ENCODE measurements at places on chromosomes 1 and 21.
A peak's percentile ranks its signal among the peaks of the same experiment; 100 is the strongest.

DNA sequence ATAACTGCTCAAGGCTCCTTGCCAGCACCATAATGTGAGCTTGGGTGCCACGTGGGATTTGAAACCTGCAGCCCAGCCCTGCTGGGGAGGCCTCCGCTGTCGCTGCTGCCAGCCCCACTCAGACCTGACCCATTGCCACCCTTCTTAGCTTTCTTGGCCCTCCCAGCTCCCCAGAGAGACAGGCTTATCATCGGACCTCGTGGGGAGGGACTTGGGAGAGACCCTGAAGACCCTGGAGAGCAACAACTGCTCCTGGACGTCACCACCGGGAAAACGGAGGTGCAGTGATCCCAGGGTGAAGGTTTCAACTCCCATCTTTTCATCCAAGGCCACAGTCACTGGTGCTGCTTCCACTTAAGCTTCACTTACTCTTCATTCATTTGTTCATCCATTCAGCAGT lies 596.1 kb downstream of the PTPRU start:
- no peak for DNase-seq

- DNase-seq: no peak
Measured at GRCh38 chr1:163558162-163558561, 236.4 kb downstream of the NUF2 start.

DNA sequence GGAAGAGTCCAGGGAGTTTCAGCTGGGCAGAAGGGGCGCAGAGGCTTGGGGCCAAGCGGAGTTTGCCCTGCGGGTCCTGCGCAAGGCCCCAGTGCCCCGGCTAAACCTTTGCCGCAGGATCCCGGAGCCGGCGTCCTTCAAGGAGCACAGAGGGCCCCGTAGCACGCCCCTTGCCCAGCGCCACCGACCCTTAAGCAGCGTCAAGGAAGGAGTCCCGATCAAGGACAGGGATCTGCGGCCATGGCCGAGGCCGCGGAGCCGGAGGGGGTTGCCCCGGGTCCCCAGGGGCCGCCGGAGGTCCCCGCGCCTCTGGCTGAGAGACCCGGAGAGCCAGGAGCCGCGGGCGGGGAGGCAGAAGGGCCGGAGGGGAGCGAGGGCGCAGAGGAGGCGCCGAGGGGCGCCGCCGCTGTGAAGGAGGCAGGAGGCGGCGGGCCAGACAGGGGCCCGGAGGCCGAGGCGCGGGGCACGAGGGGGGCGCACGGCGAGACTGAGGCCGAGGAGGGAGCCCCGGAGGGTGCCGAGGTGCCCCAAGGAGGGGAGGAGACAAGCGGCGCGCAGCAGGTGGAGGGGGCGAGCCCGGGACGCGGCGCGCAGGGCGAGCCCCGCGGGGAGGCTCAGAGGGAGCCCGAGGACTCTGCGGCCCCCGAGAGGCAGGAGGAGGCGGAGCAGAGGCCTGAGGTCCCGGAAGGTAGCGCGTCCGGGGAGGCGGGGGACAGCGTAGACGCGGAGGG lies 520 bp downstream of the CLIC6 start:
- DNase-seq: no peak

- DNase-seq: no peak
Measured at GRCh38 chr1:222582099-222582774, 7.5 kb downstream of the TAF1A start.

GRCh38 chr1:174407665-174408064 lies 40.1 kb upstream of the GPR52 start:
- no peak for DNase-seq

- no peak for DNase-seq
Measured at GRCh38 chr1:212070720-212071302, 35.3 kb downstream of the DTL start.

- DNase-seq: no peak
Measured at GRCh38 chr1:56867491-56867890, 12.9 kb downstream of the C8A start.

DNA sequence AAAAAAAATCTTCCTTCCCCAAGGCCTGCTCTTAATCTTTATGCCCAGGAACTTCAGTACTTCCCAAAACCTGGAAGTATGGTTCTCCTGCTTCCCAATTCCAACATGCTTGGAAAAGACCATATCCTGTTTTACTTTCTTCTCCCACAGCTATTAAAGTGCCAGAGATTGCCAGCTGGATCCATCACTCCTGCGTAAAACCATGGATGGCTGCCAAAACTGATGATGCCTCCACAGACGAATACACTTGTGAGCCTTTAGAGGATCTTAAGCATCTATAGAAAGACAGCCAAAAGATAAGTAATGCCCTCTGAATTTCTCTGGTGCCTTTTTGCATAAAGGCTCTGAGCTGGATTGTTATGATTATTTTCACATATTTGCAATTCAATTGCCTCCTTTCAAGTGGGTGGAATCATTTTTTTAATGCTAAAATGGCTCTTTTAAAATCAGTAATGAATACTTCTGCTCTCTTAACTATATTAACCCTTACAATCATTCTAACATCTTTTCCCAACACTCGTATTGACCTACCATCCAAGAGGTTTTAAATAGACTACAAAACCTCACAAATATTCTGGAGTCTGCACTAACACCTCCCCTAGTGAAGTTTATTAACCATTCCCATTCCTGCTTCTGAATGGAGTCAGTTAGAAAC lies 1807.8 kb downstream of the BRINP3 start:
- no peak for DNase-seq

GRCh38 chr1:33633019-33633801 lies 160.8 kb downstream of the ZSCAN20 start:
- DNase-seq: peak; percentile 72

DNA sequence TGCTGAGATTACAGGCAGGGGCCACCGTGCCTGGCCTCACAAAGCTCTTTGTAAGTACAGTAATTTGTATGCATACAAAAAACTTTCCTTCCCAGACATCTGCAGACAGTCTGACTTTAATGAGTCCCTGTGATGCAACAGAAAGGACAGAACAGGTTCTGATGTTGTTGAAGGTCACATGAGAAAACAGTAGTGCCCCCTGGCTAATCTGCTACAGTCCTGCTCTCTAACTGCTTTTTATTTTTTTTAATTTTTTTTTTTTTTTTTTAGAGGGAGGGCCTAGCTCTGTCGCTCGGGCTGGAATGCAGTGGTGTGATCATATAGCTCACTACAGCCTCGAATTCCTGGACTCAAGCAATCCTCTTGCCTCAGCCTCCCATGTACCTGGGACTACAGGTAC lies 36.7 kb downstream of the ACBD3 start:
- DNase-seq: no peak

- DNase-seq: no peak
Measured at GRCh38 chr1:220579317-220579716, 51.4 kb downstream of the MARK1 start.

DNA sequence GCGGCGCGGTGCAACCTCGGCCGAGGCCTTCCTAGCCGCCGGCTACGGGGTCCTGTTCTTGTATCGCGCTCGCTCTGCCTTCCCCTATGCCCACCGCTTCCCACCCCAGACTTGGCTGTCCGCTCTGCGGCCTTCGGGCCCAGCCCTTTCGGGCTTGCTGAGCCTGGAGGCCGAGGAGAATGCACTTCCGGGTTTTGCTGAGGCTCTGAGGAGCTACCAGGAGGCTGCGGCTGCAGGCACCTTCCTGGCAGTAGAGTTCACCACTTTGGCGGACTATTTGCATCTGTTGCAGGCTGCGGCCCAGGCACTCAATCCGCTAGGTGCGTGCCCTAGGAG lies 379 bp downstream of the PPCS start:
- peak; percentile 30 for DNase-seq

DNA sequence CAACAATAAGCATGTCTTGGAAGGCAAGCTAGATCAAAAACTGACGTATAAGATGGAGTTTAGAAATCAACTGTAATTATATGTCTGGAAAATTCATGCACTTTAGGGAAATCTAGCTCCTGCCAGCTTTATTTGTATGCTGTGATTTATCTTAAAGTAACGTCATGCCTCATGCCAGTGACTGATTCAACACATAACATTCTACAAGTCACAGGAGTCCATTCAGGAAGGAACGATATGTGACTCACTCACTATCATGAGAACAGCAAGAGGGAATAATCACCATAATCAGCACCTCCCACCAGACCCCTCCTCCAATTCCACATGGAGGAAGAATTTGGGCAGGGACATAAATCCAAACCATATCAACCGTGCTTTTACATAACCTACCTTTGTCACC lies 682.4 kb upstream of the ADAMTS5 start:
- no peak for DNase-seq

- DNase-seq: no peak
Measured at GRCh38 chr1:239228451-239228850, 157.9 kb upstream of the CHRM3 start.

DNA sequence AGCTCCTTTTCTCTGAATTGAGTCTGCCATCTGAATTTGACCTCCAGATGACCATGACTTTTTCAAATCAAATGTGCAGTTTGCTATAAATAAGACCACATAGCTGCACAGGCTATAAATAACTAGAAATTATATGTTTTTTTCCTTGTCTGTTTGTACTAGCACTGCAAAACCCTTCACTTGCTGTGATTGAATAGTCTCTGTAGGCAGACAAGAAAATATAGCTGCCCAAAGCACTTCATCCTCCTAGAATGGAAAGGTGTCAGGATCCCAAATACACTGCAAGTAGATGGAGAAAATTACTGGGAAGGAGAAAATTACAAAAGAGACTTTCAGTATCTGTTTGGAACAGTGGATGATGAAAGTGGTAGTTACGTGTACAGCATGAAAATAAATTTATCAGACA lies 175.8 kb downstream of the APP start:
- no peak for DNase-seq

- DNase-seq: no peak
Measured at GRCh38 chr1:170881268-170882265, 53.8 kb upstream of the MROH9 start.

- DNase-seq: no peak
Measured at GRCh38 chr21:15130751-15131150, 66.0 kb upstream of the NRIP1 start.

DNA sequence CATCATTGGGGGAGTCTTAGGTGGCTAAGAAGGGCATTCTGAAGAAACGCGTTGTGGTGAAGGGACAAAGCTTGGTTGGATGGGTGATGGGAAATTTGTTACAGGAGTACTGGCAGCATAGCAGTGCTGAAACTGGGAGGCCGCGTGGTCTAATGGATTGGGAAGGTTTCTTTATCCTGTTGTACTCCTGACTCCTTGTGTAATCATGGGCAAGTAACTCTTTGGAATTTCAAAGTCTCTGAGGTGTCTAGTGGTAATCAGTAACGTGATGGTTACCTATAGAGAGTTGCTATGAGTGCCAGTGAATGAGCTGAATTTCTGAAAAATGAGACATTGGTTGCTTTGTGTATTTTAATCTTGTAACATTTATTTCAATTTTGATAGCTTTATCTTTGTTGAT lies 18.5 kb downstream of the DONSON start:
- DNase-seq: no peak

- DNase-seq: no peak
Measured at GRCh38 chr1:161707503-161707902, 474 bp downstream of the FCRLA start.

DNA sequence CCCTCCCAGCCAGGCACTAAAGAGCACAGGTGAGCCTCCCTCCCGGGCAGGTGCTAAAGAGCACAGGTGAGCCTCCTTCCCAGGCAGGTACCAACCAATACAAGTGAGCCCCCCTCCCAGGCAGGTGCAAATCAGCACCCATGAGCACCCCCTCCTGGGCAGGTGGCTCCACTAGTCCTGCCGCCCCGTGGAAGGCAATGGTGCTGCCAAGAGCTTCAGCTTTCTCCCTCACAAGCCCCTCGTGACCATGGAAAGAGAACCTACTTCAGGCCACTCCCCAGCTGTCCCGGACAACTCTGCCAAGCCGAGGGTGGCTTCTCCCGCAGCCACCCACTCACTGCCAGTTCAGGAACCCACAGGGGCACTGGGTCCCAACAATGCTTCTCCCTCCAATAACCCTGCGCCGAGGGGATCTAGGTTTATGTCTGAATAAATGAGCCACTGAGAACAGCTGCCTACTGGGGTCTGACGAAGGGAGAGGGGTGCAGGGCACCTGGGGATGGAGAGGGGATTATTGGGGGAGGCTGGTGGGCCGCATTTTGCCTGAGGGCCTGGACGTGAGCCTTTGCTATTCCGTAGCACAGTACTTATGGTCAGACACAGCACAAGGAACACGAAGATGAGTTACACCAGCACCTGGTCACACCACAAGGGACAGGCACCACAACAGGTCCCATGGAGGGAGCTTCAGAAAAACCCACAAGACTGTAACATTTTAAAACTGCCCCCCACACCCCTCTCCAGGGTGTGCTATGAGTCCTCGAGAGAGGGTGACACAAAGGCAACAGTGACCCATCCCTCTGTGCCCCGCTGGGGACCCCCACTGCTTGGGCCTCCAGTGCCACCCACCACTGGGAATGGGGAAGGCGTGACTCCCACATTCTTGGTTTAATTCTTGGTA lies 46.3 kb downstream of the PRDM15 start:
- DNase-seq: no peak

- no peak for DNase-seq
Measured at GRCh38 chr1:51919684-51920083, 41.2 kb upstream of the NRDC start.

DNA sequence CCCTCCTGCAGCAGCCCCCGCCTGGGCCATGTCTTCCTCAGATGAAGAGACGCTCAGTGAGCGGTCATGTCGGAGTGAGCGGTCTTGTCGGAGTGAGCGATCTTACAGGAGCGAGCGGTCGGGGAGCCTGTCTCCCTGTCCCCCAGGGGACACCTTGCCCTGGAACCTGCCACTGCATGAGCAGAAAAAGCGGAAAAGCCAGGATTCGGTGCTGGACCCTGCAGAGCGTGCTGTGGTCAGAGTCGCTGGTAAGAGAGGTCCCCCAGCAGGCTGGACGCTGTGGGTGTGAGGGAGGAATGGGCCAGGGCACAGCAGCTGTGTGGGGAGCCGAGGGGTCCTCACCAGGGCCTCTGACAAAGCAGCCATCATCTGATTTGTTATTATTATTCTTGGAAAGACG lies 58.0 kb downstream of the NDUFS5 start:
- no peak for DNase-seq

GRCh38 chr1:154115180-154115579 lies 39.7 kb downstream of the NUP210L start:
- DNase-seq: no peak

DNA sequence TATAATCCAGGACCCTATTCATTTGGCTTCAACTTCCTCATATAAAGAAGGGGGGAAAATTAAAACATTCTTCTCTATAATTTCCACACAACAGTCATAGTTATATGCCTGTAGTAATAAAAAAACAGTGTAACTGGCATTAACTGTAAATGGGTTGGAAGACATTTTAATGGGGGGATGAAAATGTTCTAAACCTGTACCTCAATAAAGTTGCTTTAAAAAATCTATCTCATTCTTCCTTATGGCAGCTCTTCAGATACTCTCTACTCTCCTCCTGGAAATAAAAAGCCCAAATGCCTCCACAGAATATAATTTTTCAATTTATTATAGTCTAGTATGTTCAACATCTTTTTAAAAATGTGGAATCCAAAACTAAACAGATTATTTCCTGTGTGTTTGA lies 2.6 kb downstream of the LRRIQ3 start:
- no peak for DNase-seq

- no peak for DNase-seq
Measured at GRCh38 chr1:11187000-11187399, 2.2 kb upstream of the ANGPTL7 start.
